ENCODE measurements at places on chromosomes 12 and 14. TPM values are rescaled to one million over a fixed set of nuclear protein-coding genes. Genes with fewer than 3 reads are reported as not detected.

DNA sequence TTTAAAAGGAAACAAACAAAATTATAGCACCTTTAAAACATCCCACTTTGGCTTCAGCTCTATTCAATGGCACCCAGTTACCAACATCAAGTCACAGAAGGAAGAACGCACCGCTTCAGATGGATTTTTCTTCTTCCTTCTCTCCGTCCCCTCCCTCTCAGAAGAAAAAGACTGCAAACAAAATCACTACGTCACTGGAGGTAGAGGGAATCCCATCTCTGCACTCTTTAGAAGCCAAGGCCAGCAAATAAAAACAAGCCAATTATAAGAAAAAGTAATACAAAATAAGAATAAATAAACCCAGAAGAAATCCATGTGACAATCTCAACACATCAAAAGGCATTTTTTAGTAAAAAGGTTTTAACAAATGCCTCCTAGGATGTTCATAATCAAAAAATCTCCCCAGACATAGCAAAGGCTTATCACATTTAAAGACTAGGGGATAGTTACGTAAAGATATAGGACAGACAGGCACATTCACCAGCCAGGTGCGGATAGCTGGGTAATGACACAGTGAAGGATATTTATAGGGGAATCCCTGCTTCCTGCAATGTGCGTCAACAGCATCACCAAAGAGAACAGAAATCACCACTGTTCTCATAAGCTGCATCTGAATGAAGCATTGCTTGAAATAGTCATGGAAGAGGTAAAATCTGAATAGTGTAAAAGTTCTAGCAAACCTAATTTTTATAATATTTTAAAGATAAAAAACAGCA lies 89.4 kb downstream of the R3HDM2 start:
- DNase-seq: no peak

GRCh38 chr12:99529966-99530365 lies 117.6 kb upstream of the GARIN6 start:
- no peak for DNase-seq

DNA sequence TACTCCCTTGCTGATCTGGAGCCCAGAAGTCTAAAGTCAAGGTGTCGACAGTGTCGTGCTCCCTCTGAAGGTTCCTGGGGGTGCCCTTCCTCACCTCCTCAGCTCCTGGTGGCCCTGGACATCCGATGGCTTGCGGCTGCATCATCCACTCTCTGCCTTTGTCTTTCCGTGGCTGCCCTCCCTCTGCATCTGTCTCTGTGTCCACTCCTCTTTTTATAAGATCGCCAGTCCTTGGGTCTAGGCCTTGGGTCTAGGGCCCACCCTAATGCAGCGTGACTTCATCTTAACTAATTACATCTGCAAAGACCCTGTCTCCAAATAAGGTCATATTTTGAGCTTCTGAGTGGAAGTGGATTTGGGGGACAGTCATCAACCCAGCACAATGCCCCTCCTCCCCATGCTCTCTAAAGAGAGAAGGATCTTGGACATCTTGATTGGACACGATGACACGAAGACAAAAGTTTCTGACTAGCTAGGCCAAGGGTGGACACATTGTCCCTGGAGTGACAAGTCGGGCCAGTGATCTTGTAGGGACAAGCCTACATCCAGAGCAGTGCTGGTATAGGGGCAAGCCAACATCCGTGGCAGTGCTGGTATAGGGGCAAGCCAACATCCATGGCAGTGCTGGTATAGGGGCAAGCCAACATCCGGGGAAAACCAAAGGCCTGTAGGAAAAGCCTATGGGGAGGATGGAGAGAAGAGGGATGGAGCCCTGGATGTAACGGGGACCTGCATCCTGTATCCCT lies 93.9 kb upstream of the DIO3 start:
- no peak for DNase-seq

GRCh38 chr12:105033851-105034250 lies 47.7 kb downstream of the NOPCHAP1 start:
- no peak for DNase-seq

DNA sequence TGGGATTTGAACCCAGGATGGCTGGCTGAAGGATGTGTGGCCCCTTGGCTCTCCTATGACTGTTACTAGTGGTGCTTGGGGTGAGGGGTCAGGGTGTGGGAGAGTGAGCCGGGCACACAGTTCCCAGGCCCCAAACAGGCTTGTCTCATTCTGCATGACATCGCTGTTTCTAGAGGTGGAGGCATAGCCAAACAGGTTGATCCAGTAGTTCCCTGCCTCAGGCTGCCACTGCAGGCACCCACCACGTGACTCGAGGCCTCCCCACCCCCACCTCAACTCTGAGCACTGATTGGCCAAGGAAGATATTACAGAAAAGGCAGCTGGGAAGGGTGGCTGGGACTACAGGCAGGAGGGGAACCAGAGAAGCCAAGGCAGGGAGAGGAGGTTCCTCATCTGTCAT lies 102.6 kb downstream of the NCOR2 start:
- DNase-seq: no peak

- no peak for DNase-seq
Measured at GRCh38 chr14:77158175-77158881, 16.7 kb upstream of the ZDHHC22 start.

DNA sequence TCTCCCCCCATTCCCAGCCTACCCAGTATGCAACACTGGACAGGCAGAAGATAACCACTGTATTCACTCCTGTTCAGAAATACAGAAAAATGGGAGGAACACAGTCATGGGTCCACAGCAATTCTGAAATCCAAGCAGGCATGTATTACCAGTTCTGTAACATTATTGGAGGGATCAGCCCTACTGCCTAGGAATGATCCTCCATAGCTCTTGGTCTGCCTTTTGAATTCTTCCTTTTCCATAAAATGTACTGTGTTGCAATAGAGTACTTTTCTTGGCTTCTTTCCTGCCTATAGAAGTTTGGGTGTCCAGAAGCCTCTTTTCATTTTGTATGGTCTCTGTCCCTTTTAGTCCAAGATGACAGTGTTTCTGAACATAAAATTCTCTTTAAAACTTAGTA lies 46.5 kb downstream of the SPATS2 start:
- DNase-seq: no peak

DNA sequence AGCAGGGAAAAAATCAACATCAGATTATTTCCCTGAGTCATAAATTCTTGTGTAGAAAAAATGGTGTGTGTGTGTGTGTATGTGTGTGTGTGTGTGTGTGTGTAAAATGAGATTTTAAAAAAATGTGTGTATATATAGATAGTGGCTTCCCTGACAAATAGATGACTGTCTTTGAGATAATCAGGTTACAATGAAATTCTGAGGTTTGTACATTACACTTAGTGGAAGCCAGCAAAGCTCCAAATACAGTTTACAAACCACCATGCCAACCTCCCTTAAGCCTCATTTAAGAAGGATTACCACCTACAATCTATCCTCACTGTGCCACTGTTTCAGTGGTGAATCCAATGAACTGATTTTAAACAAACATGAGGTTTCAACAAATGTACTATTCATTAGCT lies 93.8 kb downstream of the MED13L start:
- DNase-seq: no peak

DNA sequence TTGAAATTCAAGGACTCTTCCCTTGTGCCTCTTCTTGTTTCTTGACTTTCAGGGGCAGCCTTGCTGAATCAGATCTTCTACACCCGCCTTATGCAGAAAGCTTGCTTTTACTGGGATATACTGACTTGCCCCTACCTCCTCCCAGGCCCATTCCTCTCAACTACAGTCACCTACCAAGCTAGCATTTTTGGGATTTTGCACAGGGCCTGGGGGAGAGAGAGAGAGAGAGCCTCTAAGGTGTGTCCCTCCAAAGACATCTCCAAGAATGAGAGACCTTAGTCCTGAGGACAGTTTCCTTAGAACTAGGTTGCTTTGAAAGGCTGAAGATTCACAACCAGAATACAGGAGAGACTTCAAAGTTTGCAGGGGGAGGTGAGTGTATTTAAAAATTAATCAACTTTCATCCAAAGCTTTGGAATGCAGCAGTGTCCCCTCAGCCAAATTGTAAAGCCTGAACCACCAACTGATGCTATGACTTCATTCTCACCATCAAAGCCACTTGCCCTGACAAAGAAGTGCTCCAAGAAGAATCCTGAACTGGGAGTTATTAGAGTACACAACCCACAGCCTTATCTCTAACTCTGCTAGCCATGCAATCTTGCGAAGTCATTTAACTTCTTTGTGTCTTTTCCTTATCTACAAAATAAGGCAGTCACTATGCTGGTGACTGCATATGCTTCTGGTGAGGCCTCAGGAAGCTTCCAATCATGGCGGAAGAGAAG lies 96.1 kb upstream of the EGLN3 start:
- DNase-seq: no peak

DNA sequence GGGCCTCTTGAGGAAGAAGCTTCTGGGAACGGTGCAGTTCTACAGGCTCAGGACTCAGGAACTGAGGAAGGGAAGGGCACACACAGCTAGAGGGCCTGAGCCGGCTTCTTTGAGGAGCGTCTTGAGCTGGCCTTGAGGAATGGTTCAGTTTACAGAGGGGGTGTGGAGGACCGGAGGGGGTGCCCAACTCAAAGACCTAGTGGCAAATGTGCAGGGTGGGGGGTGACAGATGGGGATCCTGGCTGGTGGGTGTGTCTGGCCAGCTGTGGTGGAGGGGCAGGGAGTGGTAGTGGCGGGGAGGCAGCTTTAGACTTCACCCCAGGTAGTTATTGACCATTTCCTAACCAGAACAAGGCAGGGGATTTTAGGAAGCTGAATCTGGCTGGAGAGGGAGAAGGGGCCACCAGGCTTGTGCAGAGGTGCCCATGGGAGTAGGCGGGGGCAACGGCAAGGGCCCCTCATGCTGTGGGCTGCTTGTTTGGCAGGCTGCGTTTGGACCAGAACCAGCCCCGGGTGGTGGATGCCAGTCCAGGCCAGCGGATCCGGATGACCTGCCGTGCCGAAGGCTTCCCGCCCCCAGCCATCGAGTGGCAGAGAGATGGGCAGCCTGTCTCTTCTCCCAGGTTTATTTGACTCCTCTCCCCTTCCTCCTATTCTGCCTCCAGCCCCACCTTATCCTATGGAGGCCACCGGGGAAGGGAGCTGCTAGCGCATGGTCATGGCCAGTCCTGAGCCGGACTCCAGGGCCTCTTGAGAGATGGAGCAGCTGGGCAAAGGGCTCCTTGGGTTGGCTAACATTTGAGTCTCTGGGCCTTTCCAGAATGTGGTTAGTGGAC lies 27.8 kb downstream of the PAPLN start:
- DNase-seq: no peak

DNA sequence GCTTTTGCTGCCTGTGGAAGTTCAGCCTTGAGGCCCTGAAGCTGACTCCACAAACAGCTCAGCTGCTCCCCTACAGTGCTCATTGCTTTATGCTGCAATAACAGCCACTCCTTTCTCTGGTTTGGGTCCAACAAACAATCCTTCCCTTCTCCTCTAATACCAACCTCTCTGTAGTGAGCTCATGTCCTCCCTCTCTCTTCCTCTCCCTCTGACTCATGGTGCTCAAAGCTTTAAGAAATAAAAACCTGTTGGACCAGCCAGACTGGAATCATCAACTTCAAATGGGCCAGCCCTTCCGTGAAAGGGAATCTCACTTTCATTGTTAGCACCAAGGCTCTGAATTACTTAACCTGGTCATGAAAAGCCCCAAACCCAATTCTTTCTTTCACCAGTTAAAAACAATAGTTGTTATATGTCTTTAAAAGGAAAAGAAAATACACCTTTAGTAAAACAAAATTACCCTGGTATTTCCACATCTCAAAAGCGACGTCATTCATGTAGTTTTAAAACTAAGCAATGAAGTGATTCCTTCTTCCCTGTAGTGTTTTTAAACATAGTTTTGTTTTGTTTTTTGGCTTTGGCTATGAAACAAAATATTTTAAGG lies 126.4 kb downstream of the DUSP6 start:
- DNase-seq: no peak

DNA sequence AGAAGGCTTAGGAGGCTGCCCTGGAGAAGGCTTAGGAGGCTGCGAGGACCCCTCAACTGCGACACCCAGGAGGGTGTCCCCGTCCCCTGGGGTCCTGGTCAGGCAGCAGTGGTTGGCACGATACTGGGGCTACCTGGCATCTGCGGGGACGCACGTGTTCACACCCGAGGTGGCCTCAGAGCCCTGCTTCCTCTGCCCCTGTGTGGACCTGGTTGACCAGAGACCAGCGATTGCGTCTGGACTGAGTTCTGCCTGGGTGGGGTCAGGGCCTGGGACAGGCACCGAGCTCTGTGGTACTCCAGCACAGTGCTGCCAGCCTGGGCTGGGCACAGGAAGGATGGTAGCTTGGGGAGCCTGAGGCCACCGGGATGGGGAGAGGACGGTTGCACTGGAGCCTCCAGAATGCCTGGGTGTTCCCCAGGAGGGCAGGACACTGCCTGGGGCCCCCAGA lies 735 bp downstream of the ASPG start:
- no peak for DNase-seq

DNA sequence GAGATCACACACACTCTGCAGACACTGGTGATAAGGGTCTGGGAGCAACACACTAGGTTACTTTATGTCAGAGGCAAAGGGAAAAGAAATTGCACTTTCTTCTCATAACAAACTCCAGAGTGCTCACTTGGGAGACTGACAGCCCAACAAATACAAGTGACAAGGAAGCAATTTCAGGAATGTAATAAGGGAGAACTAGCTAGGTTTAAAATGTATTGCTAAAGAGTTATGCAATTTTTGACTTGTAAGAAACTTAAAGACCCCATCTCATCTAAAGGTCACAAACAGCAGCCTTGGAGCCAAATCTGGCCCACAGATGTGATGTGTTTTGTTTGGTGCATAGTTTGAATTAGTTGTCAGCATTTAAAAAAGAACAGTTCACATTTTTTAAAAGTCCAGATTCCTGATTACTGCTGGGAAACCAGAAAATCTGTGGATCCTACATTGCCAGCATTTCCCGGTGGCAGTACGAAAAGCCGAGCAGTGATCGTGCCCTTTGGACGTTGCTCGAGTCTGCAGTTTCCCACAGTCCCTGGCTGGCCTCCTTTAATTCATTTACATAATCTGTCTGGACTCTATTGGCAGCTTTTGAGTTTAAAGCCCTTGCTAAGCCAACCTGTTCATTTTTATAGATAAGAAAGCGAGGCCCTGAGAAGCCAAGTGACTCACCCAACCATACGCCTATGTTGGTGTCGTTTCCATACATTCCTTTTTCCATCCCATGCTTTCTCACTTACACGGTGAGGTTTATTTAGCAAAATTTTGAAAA lies 42.0 kb upstream of the ETV6 start:
- no peak for DNase-seq

Gene CCDC38
- total RNA-seq: not detected

Gene CCER1
- not detected for total RNA-seq

Gene SMOC1
- total RNA-seq: 0.93 TPM

Gene FAM181A
- not detected for total RNA-seq

Gene ANO4
- 0.77 TPM for total RNA-seq

Gene SSPN
- 21.1 TPM for total RNA-seq

Gene PTPN21
- 27.7 TPM for total RNA-seq

Gene HOXC6
- total RNA-seq: 0.74 TPM

Measured in mesenteric fat pad (tissue), 1 donor.